ENCODE measurements at places on chromosomes 5 and 9. TPM values are rescaled to one million over a fixed set of nuclear protein-coding genes. Genes with fewer than 3 reads are reported as not detected.

DNA sequence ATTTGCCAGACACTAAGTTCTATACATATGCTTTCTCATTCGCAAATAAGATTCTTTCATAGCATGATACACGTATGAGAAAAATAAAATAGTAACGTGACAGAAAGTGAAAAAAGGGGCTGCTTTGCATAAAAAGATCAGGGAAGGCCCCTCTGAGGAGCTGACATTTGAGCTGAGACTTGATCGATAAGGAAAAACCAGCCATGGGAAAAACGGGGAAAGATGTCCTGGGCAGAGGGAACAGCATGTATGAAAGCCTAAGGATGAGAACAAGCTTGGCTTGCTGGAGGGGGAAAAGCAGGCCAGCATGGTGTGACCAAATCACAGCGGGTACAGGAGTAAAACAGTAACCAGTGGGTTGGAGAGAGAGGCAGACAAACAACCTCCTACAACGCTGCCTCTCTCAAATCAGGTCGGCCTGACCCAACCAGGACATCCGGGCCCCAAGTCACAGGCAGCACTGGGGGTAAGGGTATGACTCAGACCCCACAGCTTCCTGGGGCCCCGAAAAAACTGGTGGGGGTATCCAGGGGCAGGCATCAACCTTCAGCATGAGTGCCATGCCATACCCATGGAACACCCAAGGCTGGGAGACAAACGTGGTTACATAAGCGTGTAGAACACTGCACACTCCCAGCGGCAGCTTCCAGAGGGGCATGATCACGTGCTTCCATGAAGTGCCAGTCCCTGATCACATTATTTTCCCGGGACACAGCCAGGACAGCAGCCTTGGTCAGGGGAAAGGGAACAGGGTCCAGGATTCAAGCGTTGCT, 2.2 kb downstream of the TNIP1 start:
- no peak for DNase-seq

- no peak for DNase-seq
Observed at GRCh38 chr5:18050776-18051175, 416.5 kb downstream of the TAF11L14 start.

GRCh38 chr5:94422812-94423211, 195.6 kb downstream of the KIAA0825 start:
- DNase-seq = no peak

DNA sequence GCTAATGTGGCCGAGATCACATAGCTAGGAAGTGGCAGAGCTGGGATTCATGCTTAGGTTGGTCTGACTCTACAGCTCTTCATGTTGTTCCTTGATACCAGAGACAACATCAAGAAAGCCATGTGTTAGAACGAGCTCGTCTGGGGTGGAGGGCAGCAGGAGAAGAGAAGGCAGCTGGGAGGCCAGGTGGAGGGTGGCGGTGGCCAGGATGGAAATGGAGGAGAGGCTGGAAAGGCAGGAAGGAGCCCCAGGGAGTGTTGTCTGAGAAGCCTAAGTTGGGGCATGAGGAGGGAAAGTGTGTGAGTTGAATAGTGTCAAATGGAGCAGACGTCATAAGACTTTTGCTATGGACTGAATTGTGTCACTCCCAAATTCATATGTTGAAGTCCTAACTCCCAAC, 315.3 kb downstream of the GADD45G start:
- no peak for DNase-seq

- no peak for DNase-seq
Observed at GRCh38 chr9:120713257-120714087, 798 bp downstream of the MEGF9 start.

DNA sequence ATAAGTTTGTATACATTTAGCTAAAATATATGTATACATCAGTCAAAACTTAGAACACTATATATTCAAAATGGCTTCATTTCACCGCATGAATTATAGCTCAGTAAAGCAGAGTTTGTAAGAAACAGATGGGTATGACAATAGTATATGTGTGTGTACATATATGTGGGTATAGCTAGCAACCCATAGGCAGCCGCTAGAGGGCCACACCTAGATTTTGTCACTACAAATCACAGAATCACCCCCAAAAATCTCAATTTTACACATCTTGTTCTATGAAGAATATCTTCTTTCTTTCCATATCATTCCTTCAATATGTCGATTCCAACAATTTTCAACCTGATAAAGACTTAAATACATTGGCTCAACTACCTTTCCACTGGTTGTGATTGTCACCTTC, 357.8 kb upstream of the CCNG1 start:
- no peak for DNase-seq

DNA sequence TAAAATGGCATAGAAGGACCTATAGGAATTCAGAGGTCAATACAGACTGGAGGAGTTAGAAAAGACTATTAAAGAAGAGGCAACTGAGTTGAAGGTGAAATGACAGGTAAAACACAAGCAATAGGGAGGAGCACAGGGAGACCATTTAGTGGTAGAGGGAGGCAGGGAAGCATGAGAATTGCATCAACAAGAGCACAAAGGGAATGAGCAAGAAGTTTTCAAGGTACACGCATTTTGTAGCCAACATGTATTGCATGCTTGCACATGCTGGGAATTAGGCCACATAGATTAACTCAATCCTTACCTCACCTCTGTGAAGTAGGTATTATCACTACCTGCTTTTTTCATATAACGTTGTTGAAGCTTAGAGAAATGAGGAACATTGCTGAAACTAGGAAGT, 42.3 kb downstream of the PLPP1 start:
- DNase-seq = no peak

GRCh38 chr9:18077941-18078678, 395.8 kb upstream of the ADAMTSL1 start:
- DNase-seq = no peak

- DNase-seq = no peak
Observed at GRCh38 chr5:154477382-154478223, 424 bp downstream of the HAND1 start.

DNA sequence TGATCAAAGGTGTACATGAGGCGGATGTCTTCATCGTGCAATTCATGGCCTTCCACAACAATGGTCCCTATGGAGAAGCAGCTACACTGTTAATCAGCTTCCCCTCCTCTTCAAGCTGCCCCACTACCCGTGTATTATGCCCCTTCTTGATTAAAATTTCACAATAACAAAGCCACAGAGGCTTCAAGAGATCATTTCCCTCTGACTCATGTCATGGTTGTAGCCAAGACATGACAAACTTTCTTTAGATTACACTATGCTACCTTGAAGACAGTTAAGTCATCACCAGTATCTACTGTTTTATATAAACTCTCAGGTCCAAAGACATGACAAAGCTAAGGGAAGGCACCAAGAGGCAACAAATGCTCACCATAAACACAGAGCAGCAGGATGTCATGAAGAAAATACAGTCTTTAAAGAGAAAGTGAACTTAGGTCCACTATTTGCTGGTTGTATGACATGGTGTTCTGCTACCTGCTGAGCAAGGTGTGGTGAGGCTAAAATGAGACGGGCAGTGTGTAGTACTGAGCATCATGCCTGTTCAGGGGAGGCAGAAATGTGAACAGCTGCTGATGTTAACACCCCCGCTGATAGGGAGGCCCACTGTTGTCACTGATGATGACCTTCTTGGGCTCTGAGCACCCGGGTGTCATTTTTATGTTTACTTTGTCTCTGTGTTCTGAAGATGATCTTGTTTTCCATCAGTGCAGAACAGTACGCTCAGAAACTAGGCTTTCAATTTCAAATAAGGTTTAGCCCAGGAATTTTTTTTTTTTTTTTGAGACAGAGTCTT, 48.3 kb downstream of the IARS1 start:
- DNase-seq = no peak

- no peak for DNase-seq
Observed at GRCh38 chr5:153793699-153794098, 245.0 kb downstream of the FAM114A2 start.

- DNase-seq = no peak
Observed at GRCh38 chr5:53257806-53258373, 148.3 kb upstream of the MOCS2 start.

DNA sequence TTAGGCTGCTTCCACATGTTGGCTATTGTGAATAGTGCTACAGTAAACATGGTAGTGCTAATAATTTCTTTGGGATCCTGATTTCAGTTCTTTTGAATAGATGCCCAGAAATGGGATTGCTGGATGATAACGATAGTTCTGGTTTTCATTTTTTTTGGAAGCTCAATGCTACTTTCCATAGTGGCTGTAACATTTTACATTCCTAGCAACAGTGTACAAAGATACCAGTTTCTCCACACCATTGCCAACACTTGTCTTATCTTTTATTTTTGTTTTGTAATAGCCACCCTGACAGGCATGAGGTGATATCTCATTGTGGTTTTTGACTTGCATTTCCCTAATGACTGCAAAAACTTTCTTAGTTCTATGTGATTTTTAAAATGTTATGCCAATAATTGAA, 68.8 kb upstream of the LRRC70 start:
- DNase-seq = no peak

DNA sequence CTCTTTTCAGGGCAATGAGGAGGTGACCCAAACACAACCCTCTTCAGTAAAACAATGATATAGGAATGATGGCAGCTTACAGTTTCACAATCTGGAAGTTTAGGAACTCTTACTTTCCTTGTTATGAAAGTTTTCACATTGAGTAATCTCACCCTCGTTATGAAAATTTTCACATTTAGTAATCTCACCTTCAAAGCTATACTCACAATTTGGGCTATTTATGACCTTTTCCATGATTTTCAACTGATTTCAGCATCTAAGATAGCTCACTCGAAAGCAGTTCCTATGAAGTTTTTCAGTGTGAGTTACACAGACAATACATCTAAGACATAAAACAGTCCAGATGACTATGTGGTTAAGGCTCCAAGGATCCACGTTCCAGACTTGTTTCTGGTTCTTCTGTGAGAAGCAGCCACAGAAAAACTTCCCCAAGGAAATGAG, 57.1 kb downstream of the FOXD1 start:
- DNase-seq = no peak

DNA sequence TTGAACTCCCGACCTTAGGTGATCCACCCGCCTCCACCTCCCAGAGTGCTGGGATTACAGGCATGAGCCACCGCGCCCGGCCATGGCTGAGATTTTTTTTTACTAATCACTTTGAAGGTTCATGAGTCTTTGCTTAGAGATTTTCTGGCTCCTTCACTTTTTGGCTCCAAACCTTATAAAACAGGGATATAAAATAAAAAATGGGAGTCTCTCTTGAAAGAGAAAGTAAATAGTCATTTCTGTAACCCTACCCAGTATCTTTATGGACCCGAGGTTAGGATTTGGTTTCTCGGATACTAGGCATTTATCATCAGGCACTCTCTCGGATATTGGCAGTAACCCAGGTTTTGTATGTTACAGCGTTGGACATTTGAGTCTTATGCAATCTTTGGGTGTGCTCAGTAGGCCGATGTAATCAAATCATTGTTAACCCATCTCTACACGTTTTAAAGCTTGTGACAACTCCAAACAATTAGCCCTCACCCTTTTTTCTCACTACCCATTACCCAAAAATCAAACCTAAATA, 25.3 kb downstream of the STXBP1 start:
- no peak for DNase-seq

GRCh38 chr5:116448870-116449427, 125.7 kb downstream of the SEMA6A start:
- no peak for DNase-seq

DNA sequence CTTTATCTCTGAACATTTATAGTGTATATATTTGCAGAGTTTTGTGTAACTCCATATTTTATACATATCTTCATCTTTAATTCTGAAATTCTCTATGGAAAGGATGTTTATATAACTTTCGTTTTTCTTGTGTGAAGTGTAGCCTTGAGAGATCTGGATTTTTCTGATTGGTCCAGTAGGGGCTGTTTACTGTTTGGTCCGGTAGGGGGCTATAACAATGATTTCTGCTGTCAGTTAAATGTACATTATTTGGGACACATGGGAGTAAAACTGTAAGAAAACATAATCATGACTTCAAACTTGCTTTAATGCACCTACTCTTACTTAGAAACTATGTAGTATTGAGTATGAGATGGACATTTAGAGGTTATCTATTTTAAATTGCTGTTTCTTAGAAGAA, 527.1 kb upstream of the ARRDC3 start:
- no peak for DNase-seq

- no peak for DNase-seq
Observed at GRCh38 chr5:135986891-135987401, 32.2 kb upstream of the LECT2 start.

DNA sequence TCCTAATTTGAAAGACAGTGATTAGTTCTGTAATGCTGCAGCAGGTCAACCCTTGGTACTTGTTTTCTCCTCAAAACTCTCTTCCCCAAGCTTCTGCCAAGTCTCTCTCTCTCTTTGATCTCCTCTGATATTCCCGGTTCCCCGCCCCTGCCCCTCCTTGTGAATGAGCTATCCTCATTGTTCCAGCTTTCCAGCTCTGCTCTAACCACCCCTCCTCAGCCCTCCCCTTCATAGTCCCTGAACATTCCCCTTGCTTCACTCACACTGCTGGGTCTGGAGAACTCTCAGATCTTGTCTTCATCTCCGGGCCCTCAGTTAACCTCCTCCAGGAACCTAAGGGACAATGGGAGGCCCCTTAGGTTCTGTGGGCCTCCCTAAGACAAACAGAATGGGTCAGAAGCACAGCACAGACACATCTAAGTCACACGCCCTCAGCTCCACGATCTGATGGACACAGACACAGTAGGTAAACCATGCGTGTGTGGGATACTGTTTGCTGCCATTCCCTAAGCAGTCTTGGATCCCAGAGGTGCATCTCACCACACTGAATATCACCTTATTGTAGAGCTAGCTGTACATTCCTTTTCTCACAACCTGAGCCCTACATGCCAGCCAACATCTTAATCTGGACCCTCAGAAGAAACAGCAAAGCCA, 17.4 kb upstream of the LARP1 start:
- no peak for DNase-seq

DNA sequence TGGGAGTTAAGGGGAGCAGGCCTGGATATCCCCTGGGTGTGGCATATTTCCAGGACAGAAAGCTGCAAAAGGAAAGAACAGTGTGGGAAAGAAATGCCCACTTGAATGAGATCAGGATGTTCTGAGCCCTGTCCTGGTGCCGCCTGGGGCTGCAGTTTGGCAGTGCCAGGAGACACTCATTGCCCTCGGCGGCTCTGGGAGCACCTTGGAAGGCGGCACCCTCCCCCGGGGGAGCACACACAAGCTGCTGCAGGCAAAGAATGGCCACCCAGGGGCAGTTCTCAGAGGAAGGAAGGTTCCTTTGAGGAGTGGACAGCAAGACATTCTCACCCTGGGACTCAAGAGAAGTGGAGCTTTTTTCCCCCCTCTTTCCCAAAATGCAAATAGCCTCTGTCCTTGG, 305.3 kb downstream of the NTRK2 start:
- DNase-seq = no peak

The MYORG gene
- polyA plus RNA-seq = 9.9 TPM

The TLX3 gene
- not detected for polyA plus RNA-seq

The SERF1A gene
- polyA plus RNA-seq = 2.9 TPM

The TAF11L10 gene
- polyA plus RNA-seq = not detected

The LCN1 gene
- polyA plus RNA-seq = not detected

The GBGT1 gene
- 1.9 TPM for polyA plus RNA-seq

The GCNT4 gene
- 14.3 TPM for polyA plus RNA-seq

The QRFP gene
- polyA plus RNA-seq = 0.40 TPM

The ZDHHC11B gene
- polyA plus RNA-seq = 9.2 TPM

The FOXD4L6 gene
- polyA plus RNA-seq = not detected

Data from renal pelvis (tissue), 12 donors.